CD4-positive, alpha-beta T cell treated with Interleukin-4 for 4 hours (primary cell): ENCODE measurements at places on chromosomes 12 and 14.

- no peak for DNase-seq
These were observed 350.1 kb upstream of the ATP2B1 start for GRCh38 chr12:90058704-90059103.

GRCh38 chr12:56932867-56933266 lies 1.3 kb downstream of the SDR9C7 start:
- no peak for DNase-seq

DNA sequence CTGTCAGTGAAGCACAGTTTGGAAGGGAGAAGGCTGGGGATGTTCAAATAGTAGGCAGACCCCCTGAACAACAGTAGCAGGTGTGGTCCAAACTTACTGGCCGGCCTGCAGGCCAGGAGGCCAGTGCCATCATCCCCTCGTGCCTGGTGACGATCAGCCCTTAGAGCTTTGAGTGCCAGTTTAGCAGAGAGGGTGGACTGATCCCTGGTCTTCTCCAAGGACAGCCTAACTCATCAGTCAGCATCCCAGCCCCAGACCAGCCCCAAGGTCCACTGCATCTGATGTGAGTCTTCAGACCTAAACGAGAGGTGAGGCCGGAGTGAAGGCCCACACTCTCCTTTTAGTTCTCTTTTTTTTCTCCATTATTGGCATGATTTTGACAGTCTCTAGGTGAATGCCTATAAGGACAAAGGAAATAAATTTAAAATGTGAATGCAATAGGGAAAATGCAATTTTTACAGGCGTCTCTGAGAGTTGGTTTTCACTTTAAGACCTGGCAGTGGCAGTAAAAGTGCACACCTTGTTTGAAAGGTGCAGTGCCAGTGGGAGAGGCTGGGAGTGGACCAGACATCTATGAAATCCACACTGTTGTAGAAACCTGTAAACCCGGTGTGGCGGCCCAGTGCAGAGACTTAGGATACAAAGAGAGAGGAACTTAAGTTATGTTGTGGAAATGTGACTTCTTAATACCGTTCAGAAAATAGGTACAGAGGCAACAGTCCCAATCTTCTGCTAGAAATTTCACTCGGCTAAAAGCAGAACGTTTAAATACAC lies 311.2 kb downstream of the CACNA1C start:
- DNase-seq: no peak

- DNase-seq: no peak
These were observed 18.3 kb downstream of the GPR132 start for GRCh38 chr14:105046891-105047282.

DNA sequence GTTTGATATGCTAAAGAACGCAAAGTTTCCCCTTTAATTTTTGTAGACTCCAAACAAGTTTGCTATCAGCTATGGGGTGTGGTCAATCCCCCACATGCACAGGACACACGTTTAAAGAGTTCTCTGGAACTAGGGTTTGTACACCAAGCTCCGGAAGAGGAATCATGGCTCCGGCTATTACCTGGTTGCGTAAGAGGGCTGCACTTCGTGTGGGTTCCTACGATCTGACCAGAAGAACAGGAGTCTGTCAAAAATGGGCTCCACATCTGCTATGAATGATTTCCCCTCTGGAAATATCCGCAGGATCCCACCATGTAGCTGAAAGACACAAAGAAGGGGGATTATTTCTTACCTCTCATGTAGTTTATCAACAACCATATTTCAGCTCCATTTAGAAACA lies 22.0 kb downstream of the EGLN3 start:
- no peak for DNase-seq

DNA sequence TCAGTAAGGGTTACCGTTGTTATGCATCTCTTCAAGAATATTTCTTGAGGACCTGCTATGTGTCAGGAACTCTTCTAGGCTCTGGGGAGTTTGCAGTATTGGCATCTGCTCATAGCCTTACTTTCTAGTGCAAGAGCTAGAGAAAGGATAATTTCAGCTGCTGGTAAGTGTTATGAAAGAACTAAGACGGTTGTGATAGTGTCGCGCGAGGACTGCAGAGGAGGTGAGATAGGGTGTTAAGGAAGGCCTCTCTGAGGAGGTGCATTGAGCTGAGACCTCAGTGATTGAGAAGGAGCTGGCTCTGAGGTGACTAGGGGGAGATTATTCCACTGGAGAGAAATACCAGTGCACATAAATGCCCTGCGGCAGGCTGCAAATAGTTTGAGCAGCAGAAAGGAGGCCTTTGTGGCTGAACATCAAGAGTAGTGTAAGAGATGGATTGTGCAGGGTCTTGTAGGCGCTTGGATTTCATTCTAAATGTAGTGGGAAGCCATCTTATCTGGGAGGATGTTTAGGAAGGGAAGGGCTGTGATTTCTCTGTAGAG lies 824 bp downstream of the DDX55 start:
- no peak for DNase-seq

DNA sequence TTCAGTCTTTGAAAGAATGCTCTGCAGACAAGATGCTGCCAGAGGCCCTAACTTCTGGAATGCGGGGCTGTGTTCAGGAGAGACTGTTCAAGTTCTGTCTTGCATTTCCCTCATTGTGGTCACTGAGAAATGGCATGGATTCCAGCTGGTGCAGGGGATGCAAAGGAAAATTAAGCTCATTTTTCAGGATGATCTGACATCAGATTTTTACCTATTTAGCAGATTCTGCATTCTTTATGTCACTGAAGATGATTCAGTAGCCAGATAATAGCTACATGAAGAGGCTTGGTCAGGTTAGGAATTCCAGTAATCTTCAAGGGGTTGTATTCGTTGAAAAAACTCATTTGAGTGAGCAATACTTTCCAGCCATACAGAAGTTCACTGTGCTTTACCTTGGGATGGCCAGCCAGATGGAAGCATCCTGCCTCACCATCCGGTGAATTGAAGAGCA lies 16.1 kb upstream of the MFAP5 start:
- DNase-seq: no peak

DNA sequence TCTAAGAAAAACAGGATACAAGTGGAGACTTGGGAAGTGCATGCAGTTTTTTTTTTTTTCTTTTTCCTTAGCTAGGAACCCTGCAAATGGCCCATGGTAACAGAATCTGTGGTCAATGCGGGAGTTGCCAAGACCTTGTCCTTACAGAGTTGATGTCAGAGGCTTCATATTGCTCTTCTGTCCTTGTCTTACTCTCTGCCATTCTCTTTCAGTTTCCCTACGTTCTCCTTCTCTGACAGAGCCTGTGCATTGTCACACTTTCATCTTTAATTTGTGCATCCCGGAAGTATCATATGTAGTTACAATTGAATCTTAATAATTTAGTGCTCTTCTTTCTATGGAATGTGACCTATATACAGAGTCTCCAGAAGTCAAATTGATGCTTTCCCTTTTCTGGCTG lies 986.9 kb downstream of the TMEM121 start:
- no peak for DNase-seq

GRCh38 chr12:110141389-110141788 lies 17.2 kb downstream of the IFT81 start:
- DNase-seq: no peak

DNA sequence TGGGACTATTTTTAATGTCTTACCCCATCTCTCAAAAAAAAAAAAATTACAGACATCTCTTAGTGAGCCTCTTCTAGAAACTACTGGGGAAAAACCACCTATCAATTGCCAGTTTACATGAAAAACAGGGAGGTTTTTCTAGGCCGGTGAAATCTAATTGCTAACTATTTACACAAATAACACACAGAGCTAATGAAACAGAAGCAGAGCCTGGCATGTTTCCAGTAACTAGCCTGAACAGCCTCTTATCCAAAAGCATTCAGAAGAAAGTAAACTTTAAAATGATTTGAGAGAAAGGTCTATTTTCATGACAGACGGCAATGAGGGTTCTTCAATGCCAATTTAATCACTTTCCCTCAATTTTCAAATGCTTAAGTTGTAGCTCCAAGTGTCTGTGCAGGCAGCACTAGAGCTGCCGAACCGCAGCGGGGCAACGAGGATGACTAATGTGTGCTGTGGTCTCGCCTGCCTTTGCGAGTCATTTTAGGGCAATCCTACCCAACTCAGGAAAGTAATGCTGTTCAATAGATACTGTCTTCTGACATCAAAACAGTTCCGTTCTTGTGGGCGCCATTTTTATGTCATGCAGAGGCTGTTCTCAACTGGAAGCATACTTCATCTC lies 84.6 kb downstream of the SETD3 start:
- DNase-seq: peak; percentile 52

DNA sequence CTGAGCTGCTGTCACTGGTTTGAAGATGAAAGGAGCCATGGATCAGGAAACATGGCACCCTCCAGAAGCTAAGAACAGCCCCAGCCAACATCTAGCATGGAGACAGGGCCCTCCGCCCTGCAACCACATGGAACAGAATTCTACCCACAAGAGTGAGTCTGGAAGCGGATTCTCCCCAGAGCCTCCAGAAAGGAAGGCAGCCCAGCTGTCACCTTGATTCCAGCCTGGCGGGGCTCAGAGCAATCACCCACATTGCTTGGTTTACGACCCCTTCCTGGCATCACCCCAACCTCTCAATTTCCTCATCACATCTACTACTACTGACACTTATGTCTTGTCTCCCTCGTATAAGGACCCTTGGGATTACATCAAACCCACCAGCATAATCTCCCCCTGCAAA lies 38.5 kb downstream of the OAS2 start:
- no peak for DNase-seq

DNA sequence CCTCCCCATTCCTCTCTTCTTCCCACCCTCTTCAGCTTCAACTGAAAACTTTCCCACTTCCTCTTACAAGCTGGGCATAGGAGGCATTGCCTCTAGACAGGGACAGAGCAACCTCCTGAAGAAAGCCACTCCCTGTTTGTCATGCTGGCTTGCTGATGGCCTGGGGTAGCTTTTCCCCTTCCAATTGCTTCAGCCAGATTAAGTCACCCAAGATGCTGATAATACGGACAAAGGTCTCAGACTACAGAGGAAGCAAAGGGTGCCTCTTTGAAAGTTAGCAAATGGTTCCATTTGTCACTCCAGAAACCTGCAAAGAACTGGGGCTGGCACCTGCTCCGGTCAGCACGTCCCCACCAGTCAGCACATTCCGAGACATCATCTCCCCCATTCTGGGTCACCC lies 6.0 kb downstream of the KRT2 start:
- DNase-seq: no peak

- no peak for DNase-seq
These were observed 1.6 kb downstream of the ZFC3H1 start for GRCh38 chr12:71661977-71662530.

- peak; percentile 31 for DNase-seq
These were observed 53.1 kb downstream of the GUCY2C start for GRCh38 chr12:14643251-14643650.

- DNase-seq: no peak
These were observed 22.8 kb downstream of the APOBEC1 start for GRCh38 chr12:7642876-7643309.

GRCh38 chr12:49161092-49161795 lies 27.6 kb downstream of the TUBA1A start:
- DNase-seq: no peak

GRCh38 chr12:53660041-53660440 lies 15.8 kb downstream of the ATP5MC2 start:
- no peak for DNase-seq

DNA sequence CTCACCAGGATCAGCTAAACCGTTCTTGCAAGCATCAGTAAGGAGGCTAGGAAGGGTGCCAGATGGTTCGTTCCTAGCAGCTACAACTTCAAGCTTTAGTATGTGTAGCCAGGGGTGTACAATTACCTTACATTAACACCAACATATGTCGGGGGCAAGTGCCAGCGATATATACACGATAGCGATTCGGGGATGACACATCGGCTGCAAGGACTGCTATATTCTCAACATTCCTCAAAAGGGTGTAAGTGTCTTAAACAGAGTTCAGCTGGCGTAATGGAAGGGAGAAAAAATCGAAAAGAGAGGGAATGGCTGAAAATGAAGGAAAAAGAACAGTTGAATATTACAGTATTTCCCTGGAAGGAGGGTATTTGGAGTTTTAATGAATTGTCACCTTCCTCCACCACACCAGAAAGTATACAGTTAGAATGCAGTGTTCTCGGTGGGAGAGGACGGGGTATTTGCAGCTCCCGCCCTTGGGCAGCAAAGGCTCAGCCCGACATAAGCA lies 545 bp downstream of the LIMA1 start:
- no peak for DNase-seq

- no peak for DNase-seq
These were observed 49.4 kb downstream of the PITPNM2 start for GRCh38 chr12:123101526-123101925.

DNA sequence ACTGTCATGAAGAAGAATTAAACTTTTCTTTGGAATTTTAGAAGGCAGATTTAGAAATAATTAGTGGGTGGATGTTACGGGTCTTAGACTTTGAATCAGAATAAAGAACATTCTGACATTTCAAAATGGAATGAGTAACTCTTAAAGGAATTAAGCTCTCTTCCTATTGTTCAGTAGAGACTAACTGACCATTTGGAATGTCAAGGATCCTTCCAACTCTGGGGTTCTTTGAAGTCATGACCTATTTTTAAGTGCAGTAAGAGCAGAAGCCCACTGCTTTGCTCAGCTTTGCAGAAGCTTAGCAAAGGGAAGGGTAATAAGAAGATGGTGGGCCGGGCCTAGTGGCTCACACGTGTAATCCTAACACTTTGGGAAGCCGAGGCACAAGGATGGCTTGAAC lies 4.0 kb downstream of the CHURC1 start:
- no peak for DNase-seq

GRCh38 chr12:119283310-119283709 lies 51.2 kb upstream of the CCDC60 start:
- no peak for DNase-seq

DNA sequence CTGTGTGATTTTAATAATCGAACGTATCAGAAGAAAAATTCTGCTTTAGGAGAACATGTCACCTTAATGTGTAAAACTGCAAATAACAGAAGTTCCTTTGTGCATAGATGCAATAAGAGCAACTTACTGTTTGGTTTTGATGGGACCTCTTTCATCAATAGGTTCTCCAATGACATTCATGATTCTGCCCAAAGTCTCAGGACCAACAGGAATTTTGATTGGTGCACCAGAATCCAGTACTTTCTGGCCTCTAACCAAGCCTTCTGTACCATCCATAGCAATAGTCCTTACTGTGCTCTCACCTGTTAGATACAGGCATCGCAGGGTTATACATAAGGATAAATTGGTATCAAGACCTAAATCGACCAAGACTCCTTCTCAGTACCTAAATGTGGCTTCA lies 1.1 kb downstream of the ATP5F1B start:
- DNase-seq: no peak

DNA sequence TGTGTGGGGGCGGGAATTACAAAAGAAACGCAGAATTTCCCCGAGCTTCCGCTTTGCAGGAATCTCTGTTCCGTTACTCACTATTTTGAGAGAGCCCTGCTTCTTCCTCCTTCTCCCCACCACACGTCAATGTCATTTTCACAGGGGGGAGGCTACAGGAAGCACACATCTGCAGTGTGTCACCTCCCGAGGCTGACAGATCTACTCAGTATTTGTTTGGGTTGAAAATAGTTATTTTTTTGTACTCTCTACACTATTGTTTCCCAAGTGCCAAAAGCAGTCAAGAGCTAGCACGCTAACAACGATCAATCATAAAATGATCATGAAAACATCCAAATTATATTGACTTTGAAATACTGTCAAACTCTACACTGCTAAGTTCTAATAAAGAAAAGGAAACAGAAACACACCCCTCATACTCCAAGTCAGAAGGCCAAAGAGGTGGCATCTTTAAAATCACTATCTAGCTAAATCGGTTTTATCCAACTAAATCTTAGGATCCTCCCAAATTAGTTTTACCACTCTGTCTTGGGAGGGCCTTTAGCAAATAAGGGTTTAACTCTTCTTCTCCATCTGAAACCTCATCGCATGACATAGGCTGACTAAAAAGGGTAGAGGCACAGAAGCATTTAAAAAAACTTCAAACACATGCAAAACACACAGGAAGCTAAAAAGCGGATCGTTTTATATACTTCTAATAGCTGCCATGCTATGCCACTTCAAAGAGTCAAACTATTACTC lies 51.8 kb downstream of the FOXN3 start:
- peak; percentile 72 for DNase-seq
